Nephron progenitor cell (in vitro differentiated cells): ENCODE measurements at places on chromosomes 6 and 20.

DNA sequence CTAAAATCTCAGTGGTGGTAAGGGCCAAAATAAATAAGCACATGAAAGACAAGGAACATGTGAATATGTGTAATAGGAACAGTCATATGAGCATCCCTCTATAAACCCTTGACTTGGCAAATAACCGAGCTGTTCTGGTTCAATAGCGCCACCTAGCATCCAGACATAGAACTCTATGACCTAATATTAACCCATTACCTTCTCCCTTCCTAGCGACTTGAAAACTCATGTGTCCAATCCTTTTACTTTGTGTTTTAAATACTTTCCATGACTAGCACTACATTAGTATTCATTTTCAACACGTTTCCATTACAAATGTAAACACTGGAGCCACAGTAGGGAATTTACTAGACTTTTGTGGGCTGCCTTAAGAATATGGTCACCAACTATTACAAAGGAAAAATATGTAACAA lies 279.7 kb downstream of the UST start:
- peak; percentile 47 for DNase-seq

DNA sequence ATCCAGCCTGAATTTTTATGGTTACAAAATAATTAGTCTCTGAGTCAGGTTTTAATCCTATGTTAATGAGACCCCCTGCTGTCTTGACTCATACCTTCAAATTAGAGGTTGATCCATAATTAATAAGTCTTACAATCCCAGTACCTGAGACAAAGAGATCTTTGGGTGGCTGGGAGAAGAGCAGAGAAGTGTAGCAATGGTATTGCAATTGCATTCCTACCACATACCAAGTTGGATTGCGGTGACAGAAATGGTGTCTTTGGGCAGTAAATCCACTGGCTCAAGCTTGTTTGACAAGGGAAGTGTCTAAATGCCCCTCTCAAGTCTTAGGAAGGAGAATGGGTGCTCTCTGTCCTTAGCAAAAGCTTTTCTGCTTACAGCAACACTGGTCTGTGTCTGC lies 150.4 kb downstream of the BTBD3 start:
- DNase-seq = peak; percentile 8

DNA sequence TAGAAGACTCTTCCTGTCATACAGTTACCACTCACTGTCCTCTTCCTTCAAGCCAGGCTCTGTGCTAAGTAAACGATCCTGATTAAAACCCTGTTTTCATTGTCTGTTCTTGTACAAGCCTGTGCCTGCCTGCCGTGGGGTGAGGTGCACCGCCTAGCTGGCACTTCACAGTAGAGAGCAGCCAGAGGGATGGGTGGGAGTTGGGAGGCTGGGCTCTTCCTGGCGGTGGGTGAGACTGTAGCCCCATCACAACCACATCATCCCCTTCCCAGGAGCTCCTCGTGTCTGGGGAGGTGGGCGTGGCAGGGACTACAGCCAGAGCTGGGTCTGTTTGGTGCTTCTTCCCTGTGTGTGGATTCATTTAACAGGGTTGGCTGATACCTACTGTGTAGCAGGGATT lies 382.0 kb downstream of the TAF4 start:
- DNase-seq = no peak

DNA sequence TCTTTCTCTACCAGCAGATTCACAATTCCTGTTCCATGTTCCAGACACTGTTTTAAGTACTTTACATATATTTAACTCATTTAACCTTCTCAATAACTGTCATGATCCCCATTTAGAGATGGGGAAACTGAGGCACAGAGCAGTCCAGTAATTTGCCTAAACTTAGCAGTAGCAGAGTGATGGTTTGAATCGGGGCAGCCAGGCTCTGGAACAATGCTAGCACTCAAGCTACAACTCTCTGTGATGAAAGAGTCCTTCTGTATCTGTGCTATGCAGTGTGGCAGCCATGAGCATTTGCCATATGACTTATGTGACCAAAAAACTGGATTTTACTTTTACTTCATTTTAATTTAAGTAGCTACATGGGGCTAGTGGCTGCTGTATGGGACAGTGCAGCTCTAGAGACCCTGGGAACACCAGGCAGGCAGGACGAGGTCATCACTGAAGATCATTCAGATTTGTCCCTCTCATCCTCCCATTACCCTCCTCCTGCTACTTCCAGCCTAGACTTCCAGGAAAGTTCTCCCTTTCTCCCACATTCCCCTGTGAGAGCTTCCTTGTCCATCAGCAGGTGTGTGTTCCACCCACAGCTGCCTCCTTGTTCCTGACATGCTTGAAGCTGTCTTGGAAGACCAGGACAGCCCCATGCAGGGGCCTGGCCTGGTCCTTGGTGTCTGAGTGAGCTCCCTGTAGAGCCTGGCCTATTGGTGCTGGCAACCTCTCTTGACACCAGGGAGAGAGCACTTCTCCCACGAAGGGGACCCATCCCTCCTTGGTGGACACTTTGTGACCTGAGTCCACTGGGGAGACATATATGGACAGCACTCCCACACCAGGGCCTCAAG lies 157.0 kb downstream of the MRPL14 start:
- no peak for DNase-seq

DNA sequence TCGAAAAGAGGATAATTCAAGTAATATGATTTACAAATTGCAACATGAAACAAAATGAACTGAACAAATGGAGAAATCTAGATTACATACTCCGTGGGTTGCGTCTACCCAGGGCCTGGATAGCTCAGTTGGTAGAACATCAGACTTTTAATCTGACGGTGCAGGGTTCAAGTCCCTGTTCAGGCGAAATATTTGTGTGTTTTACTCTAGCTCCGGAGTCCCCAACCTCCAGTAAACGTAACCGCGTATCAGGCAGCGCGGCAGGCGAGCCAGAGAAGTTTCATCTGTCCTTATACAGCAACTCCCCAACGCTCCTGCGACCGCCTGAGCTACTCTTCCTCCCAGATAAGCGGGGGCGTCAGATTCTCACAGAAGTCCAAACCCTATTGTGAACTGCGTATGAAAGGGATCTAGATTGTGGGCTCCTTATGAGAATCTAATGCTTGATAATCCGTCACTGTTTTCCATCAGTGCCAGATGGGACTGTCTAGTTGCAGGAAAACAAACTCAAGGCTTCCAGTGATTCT lies 176.1 kb downstream of the TRIM27 start:
- DNase-seq = peak; percentile 48

DNA sequence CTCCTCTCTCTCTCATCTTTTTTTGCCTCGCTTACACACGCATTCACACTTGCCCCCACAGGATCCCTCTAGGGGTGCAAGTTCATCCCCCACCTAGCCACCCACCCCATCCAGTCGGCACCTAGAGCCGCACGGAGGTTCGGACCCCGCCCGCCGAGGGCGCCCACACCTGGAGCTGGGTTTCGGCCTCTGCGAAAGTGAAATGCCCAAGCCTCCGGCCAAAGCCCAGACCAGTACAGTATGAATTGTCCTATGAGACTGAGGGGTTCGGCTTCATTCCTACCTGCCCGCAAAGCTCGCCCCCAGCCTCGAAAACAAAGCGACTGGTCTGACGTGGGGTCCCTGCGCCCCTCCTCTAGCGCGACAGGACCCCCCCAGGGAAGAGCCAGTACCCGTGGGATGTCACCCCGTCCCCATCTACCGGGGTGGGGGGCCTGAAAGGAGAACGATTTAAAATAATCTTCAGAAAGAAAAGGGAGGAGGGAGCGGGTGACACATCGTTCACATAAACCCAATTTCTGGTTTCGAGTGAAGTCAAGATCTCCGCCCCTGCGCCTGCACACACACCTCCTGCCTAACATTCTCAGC lies 1.5 kb downstream of the TFAP2A start:
- no peak for DNase-seq

GRCh38 chr6:128410584-128410983 lies 109.8 kb downstream of the PTPRK start:
- no peak for DNase-seq

- no peak for DNase-seq
Observed at GRCh38 chr6:119036081-119036480, 42.4 kb downstream of the FAM184A start.

- DNase-seq = no peak
Observed at GRCh38 chr6:10417681-10418104, 2.8 kb upstream of the TFAP2A start.

DNA sequence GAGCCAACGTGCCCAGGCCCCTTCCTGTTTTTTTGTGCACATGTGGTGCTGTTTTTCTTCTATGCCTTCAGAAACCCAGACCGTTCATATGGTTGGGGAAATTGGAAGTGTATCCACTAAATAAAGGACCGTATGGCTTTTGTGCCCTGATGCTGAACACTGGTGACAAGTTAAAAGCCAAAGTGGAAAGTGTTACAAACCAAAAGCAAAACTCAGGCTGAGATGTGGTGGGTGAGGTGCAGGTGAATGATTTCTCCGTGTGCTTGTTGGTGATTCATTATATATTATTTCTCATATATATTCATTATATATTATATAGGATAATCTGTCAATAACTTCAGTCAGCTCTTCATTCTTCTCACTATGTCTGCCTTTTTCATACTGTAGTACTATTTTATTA lies 148.6 kb downstream of the SOBP start:
- DNase-seq = no peak
